ENCODE measurements at places on chromosomes 16 and 17. TPM values are rescaled to one million over a fixed set of nuclear protein-coding genes. Genes with fewer than 3 reads are reported as not detected.

DNA sequence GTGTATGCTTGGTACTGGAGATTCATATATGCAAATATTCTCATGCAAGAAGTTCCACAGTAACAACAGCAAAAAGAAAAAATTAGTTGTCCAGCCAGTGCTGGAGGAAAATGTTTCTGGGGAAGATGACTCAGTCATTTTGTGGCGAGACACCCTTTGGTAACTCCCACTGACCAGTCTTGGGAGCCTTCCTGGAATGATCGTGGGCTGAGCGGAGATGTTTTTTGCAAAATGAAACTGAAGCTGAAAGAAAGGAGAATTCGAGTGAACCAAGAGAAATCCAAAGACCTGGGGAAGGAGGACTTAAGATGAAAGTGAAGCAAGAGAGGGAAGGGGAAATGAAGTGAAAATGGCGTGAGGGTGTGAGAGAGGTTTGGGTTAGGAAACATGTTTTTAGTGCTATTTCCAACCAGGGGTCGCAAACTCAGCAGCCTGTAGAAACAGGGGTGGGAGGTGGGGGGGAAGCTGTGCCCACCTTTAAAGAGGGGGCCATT, 5.2 kb downstream of the ITPRIPL2 start:
- no peaks in the 10 kb centered on the region for H3K36me3 ChIP-seq
- peak; percentile 57 for DNase-seq
- H3K27me3 ChIP-seq: no peaks in the 10 kb centered on the region
- peak overlapping the region; percentile 22 for H3K4me3 ChIP-seq
- H3K4me1 ChIP-seq: no peaks in the 10 kb centered on the region

- H3K27me3 ChIP-seq: no peaks in the 10 kb centered on the region
- H3K4me3 ChIP-seq: no peak overlapping the region
- no peak overlapping the region for H3K27ac ChIP-seq
- no peaks in the 10 kb centered on the region for H3K4me1 ChIP-seq
- no peaks in the 10 kb centered on the region for H3K36me3 ChIP-seq
- DNase-seq: no peak
Measured at GRCh38 chr17:6914711-6915110, 81.1 kb upstream of the ALOX12 start.

GRCh38 chr17:70100983-70101382, 26.0 kb downstream of the KCNJ16 start:
- peaks cover 4% of the 10 kb centered on the region for H3K4me1 ChIP-seq
- no peak overlapping the region for H3K27ac ChIP-seq
- no peak for DNase-seq
- no peak overlapping the region for H3K4me3 ChIP-seq
- no peaks in the 10 kb centered on the region for H3K36me3 ChIP-seq
- H3K27me3 ChIP-seq: no peaks in the 10 kb centered on the region

GRCh38 chr16:85420501-85421337, 192.4 kb upstream of the GSE1 start:
- no peak for DNase-seq
- no peaks in the 10 kb centered on the region for H3K27me3 ChIP-seq
- H3K27ac ChIP-seq: no peak overlapping the region
- no peak overlapping the region for H3K4me3 ChIP-seq
- no peaks in the 10 kb centered on the region for H3K36me3 ChIP-seq

DNA sequence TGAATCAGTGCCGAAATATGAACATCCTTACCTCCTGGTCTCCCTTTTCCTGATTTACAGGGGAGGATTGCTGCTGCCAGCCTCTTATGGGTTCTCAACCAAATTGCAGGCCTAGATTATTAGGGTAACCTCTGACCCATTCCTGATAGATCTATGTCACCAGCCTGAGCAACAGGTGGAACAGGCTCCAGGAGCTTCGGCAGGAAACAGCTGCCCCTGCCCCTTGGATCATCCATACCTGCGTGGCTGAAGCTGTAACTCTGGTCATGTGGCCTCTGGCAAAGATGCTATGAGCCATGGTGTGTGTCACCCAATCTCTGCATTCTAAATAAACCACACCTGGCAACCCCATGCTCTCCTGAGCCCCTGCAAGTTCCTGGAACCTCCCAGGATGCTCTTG, 18.4 kb upstream of the RBBP6 start:
- no peaks in the 10 kb centered on the region for H3K27me3 ChIP-seq
- no peaks in the 10 kb centered on the region for H3K4me1 ChIP-seq
- no peak overlapping the region for H3K4me3 ChIP-seq
- DNase-seq: no peak

DNA sequence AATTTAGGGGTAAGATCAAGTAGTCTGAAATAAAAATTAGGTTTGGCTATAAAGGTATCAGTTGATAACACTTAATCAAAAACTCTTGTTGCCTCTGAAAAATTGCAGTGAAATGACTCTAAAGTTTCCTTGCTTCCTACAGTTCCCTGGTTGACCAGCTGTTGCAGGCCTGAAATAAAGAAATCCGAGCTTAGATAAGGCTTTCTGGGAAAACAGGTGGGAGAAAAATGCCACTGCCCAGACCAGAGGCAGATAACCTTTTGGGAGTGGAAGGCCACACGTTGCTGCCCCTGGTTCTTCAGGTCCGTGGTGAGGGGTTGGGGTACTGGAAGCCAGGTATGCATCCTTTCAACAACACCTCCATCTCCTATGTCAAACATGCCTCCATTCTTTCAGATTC, 111.3 kb downstream of the HS3ST3A1 start:
- no peak overlapping the region for H3K27ac ChIP-seq
- H3K27me3 ChIP-seq: no peaks in the 10 kb centered on the region
- DNase-seq: no peak
- no peak overlapping the region for H3K4me3 ChIP-seq

- no peak overlapping the region for H3K4me3 ChIP-seq
- H3K27ac ChIP-seq: no peak overlapping the region
- H3K4me1 ChIP-seq: no peaks in the 10 kb centered on the region
- no peak for DNase-seq
Measured at GRCh38 chr17:50684612-50685333, 22.9 kb downstream of the ANKRD40 start.

GRCh38 chr16:58027916-58028455, 2.4 kb downstream of the MMP15 start:
- no peaks in the 10 kb centered on the region for H3K27me3 ChIP-seq
- peak overlapping the region; percentile 83 for H3K27ac ChIP-seq
- peaks cover 37% of the 10 kb centered on the region for H3K4me1 ChIP-seq
- no peak overlapping the region for H3K4me3 ChIP-seq

DNA sequence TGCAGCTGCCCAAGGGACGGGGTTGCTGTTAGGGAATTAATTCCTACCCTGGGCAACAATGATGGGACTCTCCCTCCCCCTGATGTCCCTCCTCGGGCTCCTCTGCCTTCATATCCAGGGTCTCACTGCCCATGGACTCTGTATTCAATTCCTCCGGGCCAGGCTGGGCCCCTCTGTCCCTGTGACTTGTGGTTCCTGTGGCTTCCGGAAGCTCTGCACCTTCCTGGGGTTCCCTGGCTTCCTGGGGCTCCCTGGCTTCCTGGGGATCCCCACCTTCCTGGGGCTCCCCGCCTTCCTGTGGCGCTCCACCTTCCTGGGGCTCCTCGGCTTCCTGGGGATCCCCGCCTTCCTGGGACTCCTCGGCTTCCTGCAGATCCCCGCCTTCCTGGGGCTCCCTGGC, 35.2 kb downstream of the SRL start:
- no peak overlapping the region for H3K4me3 ChIP-seq
- H3K27me3 ChIP-seq: no peaks in the 10 kb centered on the region
- no peak overlapping the region for H3K27ac ChIP-seq
- DNase-seq: no peak
- no peaks in the 10 kb centered on the region for H3K36me3 ChIP-seq

GRCh38 chr16:64380751-64381150, 741.1 kb downstream of the CDH11 start:
- no peak overlapping the region for H3K4me3 ChIP-seq
- H3K27ac ChIP-seq: no peak overlapping the region
- no peaks in the 10 kb centered on the region for H3K36me3 ChIP-seq
- H3K4me1 ChIP-seq: no peaks in the 10 kb centered on the region

DNA sequence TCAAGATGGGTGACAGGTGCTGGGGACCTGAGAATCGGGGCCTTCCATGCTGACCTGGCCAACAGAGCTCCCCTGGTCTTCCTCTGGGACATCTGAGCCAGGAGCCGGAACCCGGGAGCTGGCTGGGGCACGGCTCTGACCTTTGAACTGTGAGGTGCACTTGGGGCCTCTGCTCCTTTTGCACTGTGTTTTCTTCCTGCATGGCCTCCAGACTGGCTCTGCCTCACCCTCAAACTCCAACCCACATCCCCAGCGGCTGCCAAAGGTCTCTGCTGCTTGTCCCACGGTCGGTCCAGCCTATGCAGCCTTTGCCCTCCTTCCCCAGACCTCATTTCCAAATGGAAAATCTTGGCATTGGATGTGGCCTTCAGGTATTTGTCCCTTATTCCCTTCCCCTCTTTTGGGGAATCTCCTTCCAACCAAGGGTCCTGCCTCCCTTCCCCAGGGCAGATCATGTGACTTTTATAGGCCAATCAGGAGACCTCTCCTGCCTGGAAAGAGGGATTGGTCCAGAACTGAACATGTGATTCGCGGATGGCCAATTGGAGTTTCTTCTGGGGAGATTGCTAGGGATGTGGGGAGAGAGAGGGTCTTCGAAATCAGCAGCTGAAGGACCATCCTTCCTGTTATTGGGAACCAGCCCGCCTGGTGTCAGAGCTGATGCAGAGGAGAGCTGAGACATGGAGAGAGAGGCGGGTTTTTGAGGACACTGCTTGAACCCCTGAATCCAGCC, 117.9 kb downstream of the CYLD start:
- no peaks in the 10 kb centered on the region for H3K27me3 ChIP-seq
- no peak overlapping the region for H3K4me3 ChIP-seq
- H3K4me1 ChIP-seq: peaks cover 6% of the 10 kb centered on the region
- no peak for DNase-seq
- no peak overlapping the region for H3K27ac ChIP-seq
- H3K36me3 ChIP-seq: no peaks in the 10 kb centered on the region

DNA sequence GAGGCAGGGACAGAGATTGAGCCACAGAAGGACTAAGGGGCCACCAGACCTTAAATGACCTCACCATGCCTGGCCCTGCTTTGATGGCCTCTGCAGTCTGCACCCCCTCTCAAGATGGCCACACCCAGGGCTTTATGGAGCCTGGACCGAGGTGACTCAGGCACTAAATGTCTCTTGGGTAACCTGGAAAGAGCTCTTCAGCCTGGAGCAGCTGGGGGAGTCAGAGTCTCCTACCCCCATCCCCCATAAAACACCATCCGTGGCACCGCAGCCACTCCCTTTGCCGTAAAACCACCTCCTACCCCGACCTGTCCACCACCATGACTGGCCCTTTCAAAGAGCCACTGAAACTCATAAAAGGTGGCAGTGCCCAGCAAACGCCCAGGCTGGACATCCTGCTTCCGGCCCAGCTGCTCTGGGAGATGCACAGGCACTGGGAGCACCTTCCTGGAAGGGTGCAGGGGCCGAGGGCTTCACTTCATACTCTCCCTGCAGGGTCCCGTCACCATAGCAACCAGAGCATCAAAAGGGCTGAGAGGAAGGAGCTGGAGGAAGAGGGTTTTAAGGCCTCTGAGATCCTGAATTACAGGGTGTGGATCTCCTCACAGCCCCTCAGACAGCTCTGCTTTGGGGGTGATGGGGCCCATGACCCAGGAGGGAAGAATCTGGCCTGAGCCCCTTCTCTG, 22.3 kb downstream of the FOXN1 start:
- H3K4me3 ChIP-seq: no peak overlapping the region
- H3K4me1 ChIP-seq: no peaks in the 10 kb centered on the region
- no peak overlapping the region for H3K27ac ChIP-seq
- DNase-seq: no peak

DNA sequence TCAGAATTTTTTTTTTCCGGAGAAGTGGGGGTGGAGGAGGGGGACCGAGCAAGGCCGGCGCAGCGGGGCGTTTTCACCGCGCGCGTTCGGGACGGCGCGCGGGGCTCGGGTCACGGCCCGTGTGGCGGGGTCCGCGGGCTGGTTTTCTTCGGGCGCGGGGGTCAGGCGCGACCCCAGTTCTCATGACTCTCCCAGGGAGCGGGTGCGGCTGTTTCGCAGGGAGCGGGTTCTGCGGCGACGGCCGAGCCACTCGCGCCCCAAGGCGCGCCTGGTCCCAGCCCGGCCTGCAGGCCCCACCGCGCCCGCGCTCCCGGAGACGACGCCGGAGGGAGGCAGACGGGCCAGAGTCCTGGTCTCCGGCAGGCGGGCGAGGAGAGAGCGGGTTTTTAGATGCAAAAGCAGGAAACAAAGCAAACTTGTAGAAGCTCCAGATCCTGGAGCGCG, 1.0 kb downstream of the BAHCC1 start:
- peak overlapping the region; percentile 89 for H3K4me3 ChIP-seq
- H3K27me3 ChIP-seq: no peaks in the 10 kb centered on the region
- H3K27ac ChIP-seq: peak overlapping the region; percentile 96
- no peaks in the 10 kb centered on the region for H3K36me3 ChIP-seq
- DNase-seq: no peak

- H3K36me3 ChIP-seq: no peaks in the 10 kb centered on the region
- peak; percentile 49 for DNase-seq
- no peaks in the 10 kb centered on the region for H3K27me3 ChIP-seq
- H3K4me1 ChIP-seq: no peaks in the 10 kb centered on the region
Measured at GRCh38 chr17:65294181-65294719, 157.1 kb downstream of the RGS9 start.

DNA sequence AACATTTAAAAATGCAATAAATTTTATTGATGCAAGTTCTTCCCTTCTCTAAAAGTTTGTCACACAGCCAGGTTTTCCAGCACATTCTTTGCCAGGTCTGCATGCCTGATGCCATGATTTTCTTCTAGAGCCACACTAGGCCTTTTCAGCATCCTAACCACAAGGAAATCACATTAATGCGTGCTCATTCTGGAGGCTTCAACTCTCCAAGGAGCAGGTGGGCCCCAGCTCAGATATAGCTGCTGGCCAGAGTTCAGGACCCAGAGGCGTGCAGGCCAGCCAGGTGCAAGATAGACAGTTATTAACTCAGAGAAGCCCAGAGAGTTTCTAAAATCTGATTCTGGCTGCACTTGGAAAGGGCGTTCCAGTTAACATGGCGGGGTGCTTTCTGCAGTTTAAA, 124.5 kb upstream of the MAF start:
- no peak for DNase-seq
- no peaks in the 10 kb centered on the region for H3K4me1 ChIP-seq
- H3K27ac ChIP-seq: no peak overlapping the region
- no peak overlapping the region for H3K4me3 ChIP-seq
- no peaks in the 10 kb centered on the region for H3K27me3 ChIP-seq

DNA sequence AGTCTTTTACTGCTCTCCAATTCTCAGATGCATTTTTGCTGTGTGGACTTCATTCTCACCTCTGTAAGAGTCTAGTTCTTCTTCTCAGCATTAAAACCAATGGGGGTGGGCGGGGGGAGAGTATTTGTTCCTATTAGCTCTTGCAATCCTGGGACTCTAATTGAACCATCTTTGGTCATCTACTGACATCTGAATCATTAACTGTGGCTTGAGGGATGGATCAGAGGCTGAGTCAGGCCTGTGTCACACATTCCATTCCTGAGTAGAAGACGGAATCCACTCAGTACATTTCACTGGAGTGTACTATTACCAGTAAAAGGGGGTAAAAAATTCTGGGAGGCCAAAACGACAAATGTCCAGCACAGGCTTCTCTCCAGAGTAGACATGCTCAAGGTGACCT, 12.8 kb upstream of the ZNF23 start:
- H3K4me3 ChIP-seq: no peak overlapping the region
- H3K27me3 ChIP-seq: no peaks in the 10 kb centered on the region
- H3K4me1 ChIP-seq: no peaks in the 10 kb centered on the region
- peaks cover 13% of the 10 kb centered on the region for H3K36me3 ChIP-seq

GRCh38 chr17:74433421-74434121, 1.7 kb downstream of the GPRC5C start:
- DNase-seq: no peak
- peak overlapping the region; percentile 52 for H3K4me3 ChIP-seq
- H3K4me1 ChIP-seq: peaks cover 17% of the 10 kb centered on the region
- peaks cover 45% of the 10 kb centered on the region for H3K27me3 ChIP-seq
- no peaks in the 10 kb centered on the region for H3K36me3 ChIP-seq
- no peak overlapping the region for H3K27ac ChIP-seq

Gene SPN
- total RNA-seq: 1.3 TPM

Gene RCVRN
- total RNA-seq: not detected

Gene CCL5
- not detected for total RNA-seq

Gene SDR42E2
- total RNA-seq: not detected
